ENCODE measurements at places on chromosomes 12 and 14. TPM values are rescaled to one million over a fixed set of nuclear protein-coding genes. Genes with fewer than 3 reads are reported as not detected.

The CFAP54 gene
- 0.14 TPM for total RNA-seq

The TCHP gene
- 19.5 TPM for total RNA-seq

The PAPLN gene
- 3.0 TPM for total RNA-seq

The ESRRB gene
- total RNA-seq: not detected

The KRT6B gene
- total RNA-seq: not detected

The UBR7 gene
- total RNA-seq: 19.6 TPM

The TRPV4 gene
- total RNA-seq: not detected

DNA sequence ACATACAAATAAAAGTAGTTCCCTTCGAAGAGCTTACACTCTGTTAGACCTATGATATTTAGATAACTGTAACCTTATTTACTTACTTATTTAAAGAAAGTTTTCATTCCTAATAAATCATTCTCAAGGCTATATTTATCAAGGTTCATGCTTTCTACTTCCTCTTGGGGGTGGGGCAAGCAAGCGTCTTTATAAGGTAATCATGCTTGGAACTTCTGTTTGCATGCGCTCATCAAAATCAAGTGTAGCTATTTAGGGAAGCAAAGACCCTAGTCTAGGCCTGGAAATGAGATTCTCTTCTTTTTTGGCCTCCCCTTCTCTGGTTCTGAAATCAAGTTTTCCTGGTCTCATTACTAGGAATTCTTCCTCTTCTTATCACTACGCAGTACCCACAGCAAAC is 766 bp downstream of the RERG start:
- no peaks in the 10 kb centered on the region for H3K27me3 ChIP-seq
- no peak for DNase-seq
- H3K4me1 ChIP-seq: no peaks in the 10 kb centered on the region
- H3K36me3 ChIP-seq: no peaks in the 10 kb centered on the region

DNA sequence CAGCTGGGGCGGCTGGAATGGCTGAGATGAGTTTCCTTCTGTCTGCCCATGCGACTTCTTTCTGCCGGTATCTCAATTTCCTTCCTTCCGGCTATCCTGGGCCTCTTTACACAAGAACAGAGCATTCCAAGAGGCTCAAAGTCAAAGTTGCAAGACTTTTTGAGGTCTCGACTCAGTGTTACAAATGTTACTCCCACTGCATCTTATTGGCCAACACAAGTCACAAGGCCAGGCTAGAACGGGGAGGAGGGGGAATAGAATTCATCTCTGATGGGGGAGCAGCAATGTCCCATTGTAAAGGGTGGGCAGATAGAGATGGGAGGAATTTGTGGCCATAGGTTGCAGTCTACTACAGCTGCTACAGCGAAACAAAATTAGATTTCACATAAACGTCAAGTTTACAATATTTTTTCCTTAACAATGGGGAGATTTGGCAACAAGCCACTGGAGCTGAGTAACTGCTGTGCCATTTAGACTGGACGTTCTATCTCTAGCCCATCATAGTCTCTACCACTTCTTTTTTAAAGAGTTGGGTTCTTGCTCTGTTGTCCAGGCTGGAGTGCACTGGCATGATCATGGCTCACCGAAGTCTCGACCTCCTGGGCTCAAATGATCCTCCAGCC is 9.5 kb upstream of the NYNRIN start:
- H3K4me3 ChIP-seq: no peak overlapping the region
- no peak for DNase-seq
- H3K27me3 ChIP-seq: no peaks in the 10 kb centered on the region
- peaks cover 5% of the 10 kb centered on the region for H3K4me1 ChIP-seq
- H3K36me3 ChIP-seq: no peaks in the 10 kb centered on the region
- no peak overlapping the region for H3K27ac ChIP-seq

DNA sequence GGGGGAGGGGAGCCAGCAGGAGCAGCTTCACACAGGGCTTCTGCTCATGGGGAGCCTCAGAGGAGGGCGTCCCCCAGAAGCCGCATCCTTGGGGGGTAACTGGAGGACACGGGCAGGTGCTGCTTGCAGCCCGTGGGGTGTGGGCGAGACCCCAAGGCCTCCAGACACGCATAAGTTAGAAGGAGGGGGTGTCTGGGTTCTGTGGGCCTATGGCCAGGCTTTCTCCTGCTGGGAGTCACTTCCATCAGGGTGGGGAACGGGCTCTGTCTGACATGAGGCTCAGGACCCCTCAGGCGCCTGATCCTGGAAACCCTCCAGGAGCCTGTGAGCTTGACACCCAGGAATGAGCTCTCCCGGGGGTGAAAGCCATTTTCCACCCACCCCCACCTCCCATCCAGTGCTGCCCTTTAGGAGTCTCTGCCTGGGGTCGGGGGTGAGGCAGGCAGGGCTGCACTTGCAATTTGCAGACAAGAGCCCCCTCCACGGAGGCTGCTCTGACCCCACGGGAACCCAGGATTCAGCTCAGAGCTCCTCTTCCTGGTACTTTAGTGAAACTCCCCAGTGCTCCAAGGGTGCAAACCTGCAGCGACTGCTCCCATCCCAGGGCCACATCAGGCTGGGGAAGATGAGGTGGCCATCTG is 325.7 kb downstream of the ADGRD1 start:
- H3K4me3 ChIP-seq: no peak overlapping the region
- no peaks in the 10 kb centered on the region for H3K36me3 ChIP-seq
- no peak overlapping the region for H3K27ac ChIP-seq
- H3K4me1 ChIP-seq: no peaks in the 10 kb centered on the region
- H3K27me3 ChIP-seq: no peaks in the 10 kb centered on the region
- peak; percentile 12 for DNase-seq

DNA sequence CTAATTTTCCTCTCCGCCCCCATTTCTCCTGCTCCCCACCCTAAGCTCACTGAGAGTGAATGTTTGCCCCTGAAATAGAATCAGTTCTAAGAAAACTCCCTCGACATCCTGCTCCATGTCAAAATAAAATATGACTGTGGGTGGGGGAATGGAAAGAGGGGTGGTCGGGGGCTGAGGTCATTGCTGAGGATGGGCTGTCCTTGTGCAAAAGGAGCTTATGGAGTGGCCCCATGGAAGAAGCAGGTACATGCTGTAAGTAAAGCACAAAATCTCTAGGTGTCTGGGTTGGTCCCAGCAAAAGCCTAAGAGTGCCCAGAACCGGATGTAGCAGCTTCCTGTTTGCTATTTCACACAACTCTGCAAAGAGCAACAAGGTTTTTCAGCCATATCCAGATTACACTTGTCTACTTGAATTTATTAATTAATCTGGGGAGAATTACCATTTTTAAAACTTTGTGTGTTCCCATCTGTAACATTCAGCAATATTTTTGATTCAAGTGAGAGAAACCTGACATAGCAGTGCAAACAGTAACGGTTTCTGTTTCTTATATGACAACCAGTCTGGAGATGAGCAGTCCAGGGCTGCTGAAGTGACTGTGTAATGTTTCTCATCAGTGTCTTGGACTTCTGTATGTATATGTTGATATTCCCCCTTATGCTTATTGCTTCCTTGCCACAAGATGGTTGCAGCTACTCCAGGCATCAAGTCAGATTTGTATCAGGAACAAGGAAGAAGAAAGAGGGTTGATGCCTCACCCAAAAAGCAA is 40.4 kb upstream of the GZMB start:
- DNase-seq: no peak
- no peaks in the 10 kb centered on the region for H3K4me1 ChIP-seq
- H3K27ac ChIP-seq: no peak overlapping the region

- no peaks in the 10 kb centered on the region for H3K27me3 ChIP-seq
- H3K4me1 ChIP-seq: peaks cover 24% of the 10 kb centered on the region
- no peak overlapping the region for H3K27ac ChIP-seq
- H3K4me3 ChIP-seq: no peak overlapping the region
- DNase-seq: no peak
- H3K36me3 ChIP-seq: peaks cover 5% of the 10 kb centered on the region
Observed at GRCh38 chr12:62916632-62917425, 18.1 kb downstream of the PPM1H start.

GRCh38 chr12:2287151-2287550 is 234.4 kb downstream of the CACNA1C start:
- H3K4me1 ChIP-seq: no peaks in the 10 kb centered on the region
- H3K27me3 ChIP-seq: peaks cover 5% of the 10 kb centered on the region
- H3K36me3 ChIP-seq: no peaks in the 10 kb centered on the region
- peak; percentile 18 for DNase-seq
- no peak overlapping the region for H3K4me3 ChIP-seq

DNA sequence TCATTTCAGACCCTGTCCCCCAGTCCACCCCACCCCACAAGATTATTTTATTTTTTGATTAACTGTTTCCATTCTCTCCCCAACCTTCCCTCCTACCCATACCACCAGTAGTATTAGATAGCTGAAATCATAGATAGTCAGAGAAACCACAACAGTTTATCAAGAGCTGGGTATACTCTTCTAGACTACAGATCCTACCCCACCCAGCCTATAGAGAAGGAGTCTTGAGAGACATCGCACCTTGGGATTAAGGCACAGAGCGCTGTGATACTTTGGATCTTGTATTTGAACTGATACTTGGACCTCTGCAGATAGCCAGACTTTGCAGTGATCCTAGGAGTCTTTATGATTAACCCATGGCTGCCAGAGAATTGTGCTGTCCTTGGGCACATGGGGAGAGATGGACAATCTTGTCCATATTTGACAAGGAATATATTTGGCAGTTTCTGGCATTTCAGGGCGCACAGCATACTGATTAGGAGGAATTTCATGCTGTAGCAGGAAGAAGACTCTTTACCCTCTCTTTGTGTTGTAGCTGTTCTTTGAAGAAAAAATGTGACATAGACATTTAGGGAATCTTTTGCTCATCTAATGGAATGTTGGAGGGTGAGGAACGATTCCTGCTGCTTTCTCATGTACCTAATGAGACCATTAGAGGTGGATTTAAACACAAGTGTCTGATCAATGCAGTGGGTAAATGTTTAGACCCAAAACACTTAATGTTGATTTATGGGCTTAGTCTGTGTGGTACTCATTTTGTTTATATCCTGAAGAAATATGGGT is 982 bp downstream of the RBMS2 start:
- H3K4me3 ChIP-seq: peak overlapping the region; percentile 59
- no peak for DNase-seq
- no peaks in the 10 kb centered on the region for H3K27me3 ChIP-seq
- H3K27ac ChIP-seq: peak overlapping the region; percentile 23

DNA sequence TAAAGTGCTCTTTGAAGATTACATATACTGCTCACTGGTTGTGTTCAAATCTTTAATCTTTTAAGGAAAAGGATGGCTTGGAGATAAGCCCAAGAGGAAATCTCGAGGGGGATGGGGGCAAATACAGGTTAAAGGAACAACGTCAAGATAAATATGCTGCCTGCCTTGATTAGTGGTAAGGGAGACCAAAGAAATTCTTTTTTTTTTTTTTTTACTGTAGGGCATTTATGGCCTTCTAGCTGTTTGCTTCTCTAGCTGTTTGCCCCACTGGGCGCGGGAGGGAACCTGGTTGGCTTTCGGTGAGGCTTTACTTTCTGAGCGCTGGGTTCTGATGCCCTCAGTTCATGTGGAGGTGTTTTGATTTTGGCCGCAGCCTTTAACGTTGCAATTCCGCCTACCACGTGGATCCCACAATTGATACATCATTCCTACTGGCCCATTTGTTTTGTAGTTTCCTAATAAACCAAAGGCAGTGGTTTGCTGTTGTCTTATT is 5.7 kb downstream of the CCND2 start:
- no peak overlapping the region for H3K4me3 ChIP-seq
- no peak overlapping the region for H3K27ac ChIP-seq
- no peaks in the 10 kb centered on the region for H3K36me3 ChIP-seq
- DNase-seq: no peak
- H3K27me3 ChIP-seq: peaks cover 4% of the 10 kb centered on the region

GRCh38 chr14:102943979-102944378 is 21.5 kb downstream of the AMN start:
- peaks cover 1% of the 10 kb centered on the region for H3K36me3 ChIP-seq
- H3K27ac ChIP-seq: no peak overlapping the region
- no peak overlapping the region for H3K4me3 ChIP-seq
- DNase-seq: no peak
- H3K27me3 ChIP-seq: no peaks in the 10 kb centered on the region
- no peaks in the 10 kb centered on the region for H3K4me1 ChIP-seq

DNA sequence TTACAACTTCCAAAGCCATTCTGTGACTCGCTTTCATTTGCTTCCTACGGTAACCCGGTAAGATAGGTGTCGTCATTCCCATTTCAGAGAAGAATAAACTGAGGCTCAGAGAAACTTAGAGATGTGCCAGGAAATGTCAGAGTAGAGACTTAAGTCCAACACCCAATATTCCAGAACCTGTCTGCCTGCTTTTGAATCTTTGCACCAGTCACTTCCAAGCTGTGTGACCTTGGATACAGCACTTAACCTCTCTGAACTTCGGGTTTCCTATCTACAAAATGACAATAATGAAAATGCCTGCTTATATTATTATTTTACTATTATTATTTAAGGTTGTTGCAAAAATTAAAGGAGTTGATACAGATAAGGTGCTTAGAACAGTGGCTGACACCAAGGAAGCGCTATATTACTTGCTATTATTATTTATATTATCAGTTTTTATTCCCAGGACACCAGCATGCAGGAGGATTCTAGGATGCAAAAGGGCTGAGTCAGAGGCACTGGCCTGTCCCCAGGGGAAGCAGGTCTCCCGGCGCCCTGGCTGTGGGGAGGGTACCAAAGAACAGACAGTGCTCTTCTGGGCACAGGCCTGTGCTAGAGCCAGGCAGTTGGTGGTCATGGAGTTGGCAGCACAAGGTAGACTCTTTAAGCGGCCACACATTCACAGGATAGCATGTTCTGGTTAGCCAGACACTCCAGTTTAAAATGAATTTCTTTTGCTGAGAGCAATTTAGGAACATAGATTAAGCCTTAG is 5.4 kb downstream of the HSPB8 start:
- H3K4me3 ChIP-seq: no peak overlapping the region
- no peak overlapping the region for H3K27ac ChIP-seq
- H3K36me3 ChIP-seq: no peaks in the 10 kb centered on the region
- peaks cover 36% of the 10 kb centered on the region for H3K4me1 ChIP-seq
- no peaks in the 10 kb centered on the region for H3K27me3 ChIP-seq
- DNase-seq: no peak

DNA sequence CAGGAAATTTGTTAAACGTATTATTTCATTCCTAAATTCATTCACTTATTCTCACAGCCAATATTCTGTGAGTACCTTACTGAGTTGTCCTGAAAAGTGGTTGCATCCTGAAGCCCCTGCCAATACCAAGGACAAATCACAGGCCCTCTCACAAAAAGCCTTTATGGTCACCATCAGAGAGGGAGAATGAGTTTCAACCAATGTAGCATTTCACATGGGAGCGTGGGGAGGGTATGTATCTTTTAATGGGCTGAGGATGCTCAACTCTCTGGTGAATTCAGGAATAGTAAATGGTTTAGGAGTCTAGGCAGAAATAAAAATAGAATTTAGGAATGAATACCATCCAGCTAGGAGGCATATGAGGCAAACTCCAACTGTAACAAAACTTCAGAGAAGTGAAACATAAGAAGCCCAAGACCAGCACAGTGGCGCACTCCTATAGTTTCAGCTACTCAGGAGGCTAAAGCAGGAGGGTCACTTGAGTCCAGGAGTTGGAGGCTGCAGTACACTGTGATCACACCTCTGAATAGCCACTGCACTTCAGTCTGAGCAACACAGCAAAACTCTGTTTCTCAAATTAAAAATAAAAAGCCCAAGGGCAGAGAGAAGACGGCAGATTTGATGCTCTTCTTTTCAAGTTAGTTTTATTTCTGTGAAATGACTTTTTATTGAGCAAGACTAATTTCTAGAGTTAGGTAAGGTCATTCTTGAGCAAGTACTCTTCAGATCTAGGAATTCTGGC is 142.7 kb downstream of the HMGA2 start:
- no peak for DNase-seq
- H3K27me3 ChIP-seq: no peaks in the 10 kb centered on the region
- H3K4me1 ChIP-seq: no peaks in the 10 kb centered on the region
- H3K27ac ChIP-seq: no peak overlapping the region
- H3K36me3 ChIP-seq: no peaks in the 10 kb centered on the region
- no peak overlapping the region for H3K4me3 ChIP-seq

- H3K27ac ChIP-seq: no peak overlapping the region
- H3K27me3 ChIP-seq: no peaks in the 10 kb centered on the region
- no peaks in the 10 kb centered on the region for H3K4me1 ChIP-seq
- DNase-seq: no peak
Observed at GRCh38 chr12:91628656-91629055, 446.0 kb upstream of the DCN start.
